WTC11 (cell line): ENCODE measurements at places on chromosomes 3 and 15.

DNA sequence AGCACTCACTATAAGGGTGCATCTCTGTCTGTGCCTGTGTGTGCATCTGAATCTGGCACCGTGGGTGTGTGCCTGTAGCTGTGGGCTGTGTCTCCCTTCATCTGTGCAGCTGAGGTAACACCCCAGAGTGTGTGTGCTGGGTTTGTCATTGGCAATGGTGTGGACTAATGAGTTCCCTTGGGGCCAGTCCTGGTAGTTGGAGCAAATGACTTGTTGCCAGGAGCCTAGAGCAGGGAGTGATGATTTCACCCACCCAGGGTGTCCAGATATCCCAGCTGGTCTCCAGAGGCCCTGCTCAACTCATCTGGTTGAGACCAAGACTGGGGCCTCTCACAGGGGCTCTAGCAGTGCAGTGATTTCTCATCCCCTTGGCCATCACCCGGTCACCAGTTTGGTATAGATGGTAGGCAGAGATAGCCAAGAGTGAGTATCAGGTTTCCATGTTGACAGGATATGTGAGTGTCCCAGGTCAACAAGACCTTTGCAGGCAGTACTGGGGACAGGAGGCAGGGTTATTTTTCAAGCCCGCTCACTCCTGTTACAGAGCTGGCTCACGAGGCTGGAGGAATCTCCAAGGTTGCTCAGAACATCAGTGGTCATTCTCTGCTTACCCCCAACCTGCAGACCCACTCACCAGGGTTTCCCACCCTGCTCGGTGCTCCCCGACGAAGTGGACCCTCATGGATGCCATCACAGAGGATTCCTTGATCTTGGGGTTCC lies 4.1 kb upstream of the HDAC11 start:
- no peak for DNase-seq
- peaks cover 47% of the 10 kb centered on the region for H3K4me1 ChIP-seq
- peaks cover 53% of the 10 kb centered on the region for H3K27me3 ChIP-seq
- H3K36me3 ChIP-seq: no peaks in the 10 kb centered on the region

GRCh38 chr15:33159726-33160453 lies 34.6 kb downstream of the FMN1 start:
- H3K4me1 ChIP-seq: no peaks in the 10 kb centered on the region
- DNase-seq: no peak
- no peak overlapping the region for H3K27ac ChIP-seq
- H3K27me3 ChIP-seq: no peaks in the 10 kb centered on the region
- H3K36me3 ChIP-seq: no peaks in the 10 kb centered on the region

DNA sequence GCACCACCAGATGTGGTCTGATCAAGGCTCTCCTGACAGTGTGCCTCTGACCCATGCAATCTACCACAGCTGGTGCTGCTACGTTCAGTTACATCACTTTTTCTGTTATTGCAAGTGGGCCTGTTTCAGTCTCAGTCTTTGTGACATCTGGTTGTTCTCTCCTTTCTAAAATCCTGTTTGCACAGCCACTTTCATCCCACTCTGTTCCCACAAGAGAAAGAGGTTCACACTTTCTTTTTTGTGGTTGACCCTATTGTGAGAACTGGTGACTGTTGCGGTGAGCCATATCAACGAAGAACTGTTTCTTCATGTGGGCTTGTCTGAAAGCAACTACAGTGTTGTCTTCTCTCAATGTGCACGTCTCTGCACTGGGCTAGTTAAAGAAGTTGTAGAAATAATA lies 342.8 kb upstream of the ARPP21 start:
- no peaks in the 10 kb centered on the region for H3K36me3 ChIP-seq
- no peaks in the 10 kb centered on the region for H3K27me3 ChIP-seq
- H3K4me1 ChIP-seq: no peaks in the 10 kb centered on the region
- no peak overlapping the region for H3K4me3 ChIP-seq
- no peak for DNase-seq

GRCh38 chr15:67850994-67851571 lies 11.2 kb upstream of the RNU6-1 start:
- no peak for DNase-seq
- peaks cover 52% of the 10 kb centered on the region for H3K4me1 ChIP-seq
- H3K27ac ChIP-seq: 0 out of 2 replicates have a peak overlapping the region, but pooled peaks have one; percentile 40
- H3K36me3 ChIP-seq: peaks cover 6% of the 10 kb centered on the region

DNA sequence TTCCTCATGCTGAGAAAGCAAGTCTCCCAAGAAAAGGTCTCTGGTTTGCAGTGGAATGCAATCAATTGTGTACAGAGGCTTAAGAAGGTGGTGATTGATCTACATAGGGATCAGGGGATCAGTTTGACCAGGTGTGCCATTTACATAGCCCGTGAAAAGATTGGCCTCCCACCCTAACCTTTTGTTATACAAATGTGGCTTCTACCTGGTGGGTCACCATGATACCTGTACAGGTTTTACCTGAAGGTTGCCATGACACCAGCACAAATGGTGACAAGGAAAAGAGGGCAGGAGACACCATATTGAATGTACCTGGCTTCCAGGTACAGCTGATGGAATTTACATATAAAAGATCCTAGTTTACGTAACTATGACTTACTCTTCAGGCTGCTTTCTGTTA lies 25.5 kb upstream of the TEX55 start:
- peaks cover 12% of the 10 kb centered on the region for H3K27me3 ChIP-seq
- peaks cover 62% of the 10 kb centered on the region for H3K36me3 ChIP-seq
- no peak overlapping the region for H3K4me3 ChIP-seq
- peak overlapping the region; percentile 76 for H3K27ac ChIP-seq
- H3K4me1 ChIP-seq: peaks cover 27% of the 10 kb centered on the region

DNA sequence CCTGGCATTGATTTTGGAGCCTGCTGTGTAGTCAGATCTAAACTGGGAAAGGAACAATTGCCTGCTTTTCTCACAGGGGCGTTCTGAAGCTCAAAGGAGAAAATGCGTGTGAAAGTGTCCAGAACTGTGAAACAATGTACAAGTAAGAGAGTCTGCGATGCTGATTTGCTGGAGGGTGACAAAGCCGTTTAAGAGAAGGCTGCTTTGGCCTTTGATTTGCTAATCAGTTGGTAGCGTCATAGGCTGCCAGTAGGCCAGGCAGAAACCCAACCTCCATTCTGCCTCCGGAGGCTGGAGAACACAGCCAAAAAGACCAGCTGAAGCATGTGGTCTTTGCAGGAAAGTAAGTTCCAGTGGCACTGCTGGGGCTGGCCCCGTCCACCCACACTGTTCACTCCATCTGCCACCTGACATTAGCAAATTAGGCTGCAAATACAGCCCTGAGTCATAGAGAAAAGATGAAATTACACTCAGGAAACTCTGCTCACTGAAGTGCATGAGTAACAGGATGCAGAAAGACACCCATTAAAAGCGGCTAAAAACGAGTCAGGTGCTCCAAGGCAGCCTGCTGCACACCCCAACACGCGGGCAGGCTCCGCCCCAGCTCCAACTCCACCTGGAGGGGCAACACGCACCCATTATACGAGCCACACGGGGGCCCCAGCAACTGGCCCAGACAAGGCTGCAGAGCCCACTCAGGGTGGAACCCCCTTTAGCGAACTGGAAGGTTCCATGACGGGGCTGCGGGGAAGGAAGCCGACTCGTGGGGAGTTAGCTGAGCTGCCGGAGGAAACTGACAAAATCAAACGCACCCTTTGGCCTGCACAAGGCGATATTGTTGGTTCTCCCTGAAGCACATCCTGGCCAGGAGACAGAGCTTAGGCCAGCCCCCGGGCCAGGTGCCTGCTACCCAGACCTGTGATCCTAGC lies 31.6 kb downstream of the ZDHHC19 start:
- H3K27ac ChIP-seq: peak overlapping the region; percentile 90
- no peaks in the 10 kb centered on the region for H3K27me3 ChIP-seq
- peak overlapping the region; percentile 15 for H3K4me3 ChIP-seq
- H3K36me3 ChIP-seq: no peaks in the 10 kb centered on the region
- peaks cover 25% of the 10 kb centered on the region for H3K4me1 ChIP-seq
- DNase-seq: peak; percentile 43

DNA sequence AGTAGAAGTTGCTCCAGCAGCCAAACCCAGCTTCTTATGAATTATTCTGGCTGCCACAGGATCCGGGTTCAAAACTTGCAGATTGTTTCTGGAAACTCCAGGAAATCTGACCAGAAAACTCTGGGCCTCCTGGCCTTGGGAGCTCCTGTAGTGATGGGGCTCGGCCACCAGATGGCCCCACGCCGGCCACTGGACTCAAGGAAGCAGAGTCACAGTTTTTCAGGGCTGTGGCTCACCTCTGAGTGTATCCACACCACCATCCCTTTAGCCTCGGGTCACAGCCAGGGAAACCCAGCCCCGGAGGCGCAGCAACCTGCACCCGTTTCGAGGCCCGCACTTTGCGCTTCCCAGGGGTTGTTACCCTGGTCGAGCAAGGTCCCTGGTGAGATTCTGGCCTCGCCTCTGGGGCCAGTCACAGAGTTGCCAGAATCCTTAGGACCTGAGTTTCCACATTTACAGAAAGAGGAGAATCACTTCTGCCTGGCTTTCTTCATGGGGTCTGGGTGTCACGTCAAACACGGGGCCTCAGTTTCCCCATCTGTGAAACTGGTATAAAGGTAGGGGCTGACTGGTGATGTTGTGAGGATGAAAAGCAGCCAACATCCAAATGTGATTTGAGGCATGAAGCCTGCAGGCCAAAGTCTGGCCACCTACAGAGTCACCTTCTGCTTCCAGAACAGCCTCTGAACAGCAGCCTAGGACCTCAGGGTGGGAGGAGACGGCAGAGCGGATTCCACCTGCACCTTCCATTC lies 53.5 kb upstream of the LCTL start:
- H3K27ac ChIP-seq: no peak overlapping the region; the same call in 1 of the 2 replicates
- peak; percentile 85 for DNase-seq
- no peak overlapping the region for H3K4me3 ChIP-seq
- peaks cover 64% of the 10 kb centered on the region for H3K4me1 ChIP-seq

GRCh38 chr15:57422113-57422754 lies 45.9 kb downstream of the CGNL1 start:
- no peak for DNase-seq
- no peak overlapping the region for H3K4me3 ChIP-seq
- H3K4me1 ChIP-seq: peaks cover 62% of the 10 kb centered on the region
- peaks cover 11% of the 10 kb centered on the region for H3K36me3 ChIP-seq

- no peak overlapping the region for H3K27ac ChIP-seq
- H3K4me1 ChIP-seq: peaks cover 4% of the 10 kb centered on the region; the same call in 1 of the 2 replicates
- no peaks in the 10 kb centered on the region for H3K27me3 ChIP-seq
These were observed 117.8 kb downstream of the TMEM266 start for GRCh38 chr15:76177491-76178040.

- no peak overlapping the region for H3K27ac ChIP-seq
- H3K27me3 ChIP-seq: peaks cover 50% of the 10 kb centered on the region
- H3K36me3 ChIP-seq: no peaks in the 10 kb centered on the region
- no peak overlapping the region for H3K4me3 ChIP-seq
- no peak for DNase-seq
These were observed 2.7 kb upstream of the ARNT2 start for GRCh38 chr15:80401456-80401855.

GRCh38 chr15:74776821-74777768 lies 4.8 kb upstream of the CSK start:
- no peaks in the 10 kb centered on the region for H3K36me3 ChIP-seq
- peaks cover 36% of the 10 kb centered on the region for H3K27me3 ChIP-seq
- peaks cover 48% of the 10 kb centered on the region for H3K4me1 ChIP-seq
- H3K27ac ChIP-seq: no peak overlapping the region

DNA sequence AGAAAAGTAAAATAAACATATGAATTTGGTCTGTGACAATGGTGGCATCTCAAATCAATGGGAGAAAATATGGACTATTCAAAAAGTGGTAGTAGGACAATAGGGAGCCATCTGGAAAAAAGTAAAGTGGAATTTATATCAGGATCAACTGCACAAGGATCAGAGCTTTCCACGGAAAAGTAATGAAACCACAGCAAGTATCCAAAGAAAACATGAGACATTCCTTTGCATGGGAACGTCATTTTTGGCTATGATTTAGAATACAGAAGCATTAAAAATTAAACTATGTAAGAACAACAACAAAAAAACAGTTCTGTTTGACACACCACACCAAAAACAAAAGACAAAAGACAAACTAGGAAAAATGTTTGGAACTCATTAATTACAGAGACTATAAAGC lies 18.7 kb downstream of the CRBN start:
- peaks cover 35% of the 10 kb centered on the region for H3K36me3 ChIP-seq
- DNase-seq: no peak
- H3K27ac ChIP-seq: no peak overlapping the region
- H3K4me1 ChIP-seq: no peaks in the 10 kb centered on the region
- no peak overlapping the region for H3K4me3 ChIP-seq

GRCh38 chr3:187855131-187855530 lies 109.9 kb upstream of the BCL6 start:
- H3K27ac ChIP-seq: no peak overlapping the region
- peaks cover 17% of the 10 kb centered on the region for H3K36me3 ChIP-seq
- H3K4me3 ChIP-seq: no peak overlapping the region
- H3K27me3 ChIP-seq: no peaks in the 10 kb centered on the region; the same call in 1 of the 2 replicates
- peaks cover 9% of the 10 kb centered on the region for H3K4me1 ChIP-seq

DNA sequence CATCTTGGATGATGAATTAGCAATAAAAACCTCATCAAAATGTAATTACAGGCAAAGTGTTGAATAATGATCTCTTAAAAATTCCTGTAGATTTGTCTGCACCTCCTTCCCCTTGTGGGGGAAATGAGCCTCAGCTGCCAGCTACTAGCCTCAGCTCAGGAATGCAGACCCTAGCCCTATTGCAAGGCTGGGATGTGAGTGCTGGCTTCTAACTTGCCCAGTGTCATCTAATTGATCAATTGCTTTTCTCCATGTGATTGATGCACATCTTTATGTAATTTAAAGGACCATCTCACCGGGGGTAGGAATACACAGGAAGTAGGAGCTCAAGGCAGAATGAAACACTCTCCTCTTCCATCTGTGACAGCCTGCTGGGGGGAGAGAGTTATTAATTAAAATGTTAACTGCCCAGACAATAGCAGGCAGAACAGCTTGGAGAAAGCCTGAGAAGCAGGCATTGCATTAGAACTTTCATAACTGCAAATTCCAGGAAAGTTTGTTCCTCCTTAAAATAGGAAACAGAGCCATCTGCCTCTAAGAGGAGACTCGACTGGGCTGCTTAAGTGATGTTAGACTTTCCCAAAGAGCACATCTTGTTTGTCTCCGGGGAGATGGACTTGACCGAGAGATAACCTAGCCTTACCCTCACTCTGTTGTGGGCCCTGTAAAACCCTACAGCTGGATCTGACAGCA lies 69.6 kb downstream of the LRTM1 start:
- peaks cover 62% of the 10 kb centered on the region for H3K4me1 ChIP-seq
- H3K27me3 ChIP-seq: no peaks in the 10 kb centered on the region
- no peaks in the 10 kb centered on the region for H3K36me3 ChIP-seq
- DNase-seq: no peak

GRCh38 chr3:124492824-124493223 lies 237.4 kb upstream of the UMPS start:
- peaks cover 12% of the 10 kb centered on the region for H3K4me1 ChIP-seq
- DNase-seq: peak; percentile 58
- H3K4me3 ChIP-seq: no peak overlapping the region

GRCh38 chr3:64681827-64682226 lies 6.0 kb downstream of the ADAMTS9 start:
- no peak overlapping the region for H3K27ac ChIP-seq
- no peak for DNase-seq
- H3K4me1 ChIP-seq: peaks cover 73% of the 10 kb centered on the region
- peaks cover 96% of the 10 kb centered on the region for H3K27me3 ChIP-seq
- H3K36me3 ChIP-seq: no peaks in the 10 kb centered on the region

- no peak for DNase-seq
- H3K4me1 ChIP-seq: no peaks in the 10 kb centered on the region
- H3K27ac ChIP-seq: no peak overlapping the region
- no peak overlapping the region for H3K4me3 ChIP-seq
These were observed 86.0 kb downstream of the IQCH start for GRCh38 chr15:67340630-67341029.
